ENCODE measurements at places on chromosomes 11 and 22.

GRCh38 chr22:39098026-39098425 is 982 bp downstream of the APOBEC3H start:
- no peak for DNase-seq

- no peak for DNase-seq
These were observed 88.9 kb downstream of the BDNF start for GRCh38 chr11:27611390-27611789.

DNA sequence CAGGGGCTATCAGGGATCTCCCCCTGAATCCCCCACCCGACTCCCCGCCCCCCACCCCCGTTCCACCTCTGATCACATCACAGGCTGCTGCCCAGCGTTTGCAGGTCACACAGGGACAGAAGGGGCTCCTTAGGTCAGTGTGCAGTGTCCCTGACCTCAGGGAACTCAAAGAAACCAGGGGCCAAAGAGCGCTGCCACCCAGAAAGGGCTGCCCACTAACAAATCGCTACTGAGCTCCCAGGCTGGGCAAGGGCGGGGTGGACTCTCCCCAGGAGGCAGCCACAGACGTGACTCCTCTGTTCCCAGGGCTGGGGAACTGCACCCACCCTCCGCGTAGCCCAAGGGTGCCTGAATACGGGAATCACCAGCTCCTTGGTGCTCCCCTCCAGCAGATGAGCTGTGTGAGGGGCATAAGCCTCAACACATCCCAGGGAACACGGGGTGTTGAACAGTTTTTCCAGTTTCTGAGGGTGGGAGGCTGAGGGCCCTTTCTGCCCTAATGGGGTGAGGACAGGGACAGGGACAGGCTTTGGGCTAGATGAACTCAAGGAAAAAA is 9.9 kb upstream of the POLDIP3 start:
- no peak for DNase-seq

GRCh38 chr22:46240073-46240472 is 10.0 kb downstream of the CDPF1 start:
- DNase-seq = no peak

- DNase-seq = no peak
These were observed 34.1 kb downstream of the PPME1 start for GRCh38 chr11:74205181-74205580.

GRCh38 chr11:2142762-2143202 is 3.6 kb upstream of the IGF2 start:
- peak; percentile 42 for DNase-seq

DNA sequence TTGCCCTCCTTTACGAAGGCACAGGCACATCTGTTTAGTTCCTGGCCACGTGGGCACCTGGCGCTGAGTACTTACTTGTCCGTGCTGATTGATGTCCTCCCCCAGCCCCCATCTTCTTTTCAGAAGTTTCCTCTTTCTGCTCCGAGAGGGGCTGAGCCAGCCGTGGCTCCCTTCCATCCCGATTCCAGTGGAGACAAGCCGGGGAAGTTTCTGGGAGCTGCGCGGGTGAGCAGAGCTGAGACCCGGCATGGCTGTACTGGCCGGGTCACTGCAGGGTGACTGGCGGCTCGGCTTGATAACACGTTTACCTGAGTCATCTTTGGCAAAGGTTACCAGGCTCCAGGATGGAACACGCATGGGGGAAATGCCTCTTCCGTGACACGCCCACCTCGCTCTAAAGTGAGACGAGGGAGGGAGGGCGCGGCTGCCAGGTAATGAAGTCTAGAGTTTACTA is 45.4 kb upstream of the ATXN10 start:
- no peak for DNase-seq

GRCh38 chr11:120590472-120590871 is 78.9 kb downstream of the GRIK4 start:
- peak; percentile 17 for DNase-seq

DNA sequence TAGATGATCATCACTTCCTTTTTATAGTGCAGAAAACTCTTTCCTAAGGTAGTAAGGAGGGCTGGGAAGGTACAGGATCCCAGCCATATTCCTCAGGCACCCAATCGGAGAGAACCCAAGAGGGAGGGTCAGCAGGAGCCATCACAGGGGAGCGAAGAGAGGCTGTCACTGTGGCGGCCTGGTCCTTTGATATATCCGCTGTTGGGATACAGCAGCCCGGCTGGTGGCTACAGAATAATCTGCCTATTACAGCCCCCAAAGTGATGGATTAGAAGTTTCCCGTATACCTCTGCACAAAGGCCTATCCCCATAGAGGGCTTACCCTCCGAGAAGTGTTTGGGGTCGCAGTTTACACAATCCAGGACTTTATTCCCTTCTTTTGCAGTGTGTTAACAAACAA is 48.5 kb downstream of the OR4D9 start:
- no peak for DNase-seq

GRCh38 chr11:2609345-2609744 is 90.4 kb downstream of the KCNQ1OT1 start:
- DNase-seq = no peak

DNA sequence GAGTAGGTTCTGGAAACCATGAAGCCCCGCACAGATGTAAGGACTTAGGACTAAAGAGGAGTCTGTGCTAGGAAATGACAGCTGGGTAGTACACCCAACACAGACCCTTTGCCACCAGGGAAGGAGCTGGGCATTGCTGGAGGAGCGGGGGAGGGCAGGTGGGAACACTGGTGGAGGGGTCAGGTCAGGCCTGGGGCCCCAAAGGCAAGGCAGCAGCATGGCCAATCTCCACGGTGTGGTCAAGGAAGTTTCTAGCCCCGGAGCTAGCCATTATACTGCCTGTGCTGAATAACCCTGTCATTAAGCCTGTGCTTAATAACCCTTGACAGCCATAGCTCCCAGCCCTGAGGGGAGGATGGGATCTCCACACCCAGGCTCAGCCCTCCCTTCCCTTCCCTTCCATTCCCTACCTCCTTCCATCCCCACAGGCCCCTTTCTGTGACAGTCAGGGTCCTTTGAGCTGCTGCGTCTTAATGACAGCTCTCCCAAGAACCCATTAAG is 2.1 kb downstream of the TMPRSS4 start:
- DNase-seq = no peak

GRCh38 chr11:34570584-34570983 is 50.3 kb upstream of the EHF start:
- DNase-seq = peak; percentile 47

DNA sequence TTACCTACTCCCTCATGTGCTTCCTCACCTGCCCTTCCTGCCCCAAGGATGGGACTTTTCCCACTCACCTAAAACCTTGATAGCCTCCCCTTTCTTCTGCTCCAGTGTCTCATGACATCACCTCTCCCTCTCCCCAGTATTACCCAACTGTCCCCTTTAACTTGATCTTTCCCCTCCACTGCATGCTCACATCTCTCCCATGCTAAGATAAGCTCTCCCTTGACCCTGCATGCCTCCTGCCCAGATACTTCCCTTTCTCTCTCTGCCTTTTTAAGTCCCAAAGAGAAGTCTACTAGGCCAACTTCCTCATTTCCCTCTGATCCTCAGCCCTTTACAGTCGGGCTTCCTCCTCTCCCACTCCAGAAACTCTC is 14.8 kb downstream of the CD3E start:
- no peak for DNase-seq

DNA sequence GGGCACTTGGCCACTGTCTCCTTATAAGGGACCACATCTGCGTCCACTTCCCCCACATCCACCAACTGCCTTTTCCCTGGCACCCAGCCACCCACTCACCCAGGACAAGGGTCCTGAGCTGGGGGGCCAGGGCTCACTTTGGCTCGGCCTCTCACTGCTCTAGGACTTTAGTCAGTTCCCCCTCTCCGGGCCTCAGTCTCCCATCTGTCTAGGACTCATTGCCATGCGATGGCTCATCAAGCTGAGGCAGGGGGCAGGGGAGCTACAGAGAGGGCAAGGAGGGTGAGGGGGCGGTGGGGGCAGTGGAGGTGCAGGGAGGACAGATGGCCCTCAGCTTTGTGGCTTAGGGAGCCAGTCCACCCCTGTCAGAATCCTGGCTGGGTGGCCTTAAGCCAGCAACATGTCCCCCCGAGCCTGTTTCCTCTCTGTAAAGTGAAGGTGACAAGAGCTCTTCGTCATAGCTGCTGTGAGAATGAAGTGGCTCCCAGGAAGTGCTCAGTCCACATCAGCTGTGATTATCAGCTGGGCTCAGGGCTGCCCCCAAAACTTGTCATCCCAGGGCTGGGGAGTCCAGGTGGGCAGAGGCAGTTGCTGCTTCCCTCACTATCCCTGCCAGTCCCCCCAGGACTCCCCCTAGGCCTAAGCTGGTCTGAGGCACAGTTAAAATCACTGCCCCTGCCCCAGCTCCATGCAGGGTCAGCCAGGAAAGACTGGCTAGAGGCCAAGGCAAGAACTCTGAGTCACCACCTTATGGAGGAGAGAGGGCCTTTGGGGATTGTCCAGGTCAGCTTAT is 14.9 kb downstream of the RAC2 start:
- peak; percentile 89 for DNase-seq

GRCh38 chr22:43905681-43906080 is 13.9 kb upstream of the PNPLA5 start:
- no peak for DNase-seq

GRCh38 chr11:55658608-55659007 is 3.4 kb upstream of the OR4C6 start:
- no peak for DNase-seq

DNA sequence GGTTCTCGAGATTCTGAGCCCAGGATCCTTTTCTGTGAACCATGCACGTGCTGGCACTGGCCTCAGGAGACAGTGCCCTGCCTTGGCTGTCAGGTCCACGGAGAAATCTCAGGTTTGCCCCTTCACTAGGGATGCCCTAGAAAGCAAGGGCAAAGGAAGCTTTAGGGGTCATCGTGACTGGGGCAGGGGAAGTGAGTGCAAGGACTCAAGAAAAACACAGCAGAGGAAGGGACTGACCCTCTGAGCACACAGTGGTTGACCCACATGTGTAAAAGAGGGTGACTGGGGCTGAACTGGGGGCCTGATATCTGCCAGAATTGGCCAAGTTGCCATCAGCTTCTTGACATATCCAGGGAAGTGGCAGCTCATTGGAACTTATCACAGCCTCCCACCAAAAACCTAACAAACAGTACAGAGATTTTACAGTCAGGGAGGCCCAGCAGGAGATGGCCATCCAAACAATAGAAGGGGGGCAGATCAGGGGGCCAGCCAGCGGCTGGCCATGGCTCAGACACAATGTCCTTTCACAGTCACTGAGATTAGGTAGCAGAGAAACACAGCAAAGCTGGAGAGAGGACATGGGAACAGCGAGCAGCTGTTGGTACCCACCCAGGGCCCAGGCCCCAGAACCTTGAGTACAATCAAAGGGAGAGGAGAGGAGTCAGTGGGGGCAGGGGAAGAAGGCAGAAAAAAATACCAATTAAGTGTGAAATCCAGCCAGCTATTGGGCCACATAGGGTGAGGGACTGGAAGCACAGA is 4.4 kb downstream of the TMEM121B start:
- DNase-seq = no peak

DNA sequence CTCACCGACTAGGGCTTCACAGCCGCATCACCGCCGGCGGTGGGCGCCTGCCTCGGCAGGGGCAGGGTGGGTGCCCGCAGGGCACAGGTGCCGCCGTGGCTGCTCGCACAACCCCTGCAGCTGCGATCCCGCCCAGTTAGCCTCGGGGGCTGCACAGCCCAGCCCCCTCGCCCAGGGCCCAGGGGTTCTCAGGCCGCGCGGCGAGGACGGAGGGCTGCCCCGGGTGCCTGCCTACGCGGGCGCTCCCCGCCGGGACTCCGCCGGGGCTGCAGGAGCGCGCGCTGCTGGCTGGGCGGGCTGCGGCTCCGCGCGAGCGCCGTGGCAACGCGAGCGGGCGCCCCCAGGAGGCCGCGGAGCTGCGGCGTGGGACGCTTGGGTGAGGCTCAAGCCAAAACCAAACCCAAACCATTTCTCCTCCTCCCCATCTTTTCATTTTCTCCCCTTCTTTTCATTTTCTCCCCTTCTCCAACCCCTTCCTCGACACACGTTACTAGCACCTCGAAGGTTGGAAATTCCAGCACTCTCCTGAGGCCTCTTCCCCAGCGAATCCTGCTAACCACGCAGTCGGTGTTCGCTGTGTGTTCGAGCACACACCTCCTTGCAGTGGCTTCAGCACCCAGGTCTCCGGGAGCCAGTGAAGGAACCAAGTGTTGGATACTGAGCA is at the start of gene MICAL3:
Gene MICAL3, minus strand, starts transcription at position 286 of the 664 bp plus-strand sequence. CDS start 117,749 bp downstream, outside the sequence.
- DNase-seq = peak; percentile 53

DNA sequence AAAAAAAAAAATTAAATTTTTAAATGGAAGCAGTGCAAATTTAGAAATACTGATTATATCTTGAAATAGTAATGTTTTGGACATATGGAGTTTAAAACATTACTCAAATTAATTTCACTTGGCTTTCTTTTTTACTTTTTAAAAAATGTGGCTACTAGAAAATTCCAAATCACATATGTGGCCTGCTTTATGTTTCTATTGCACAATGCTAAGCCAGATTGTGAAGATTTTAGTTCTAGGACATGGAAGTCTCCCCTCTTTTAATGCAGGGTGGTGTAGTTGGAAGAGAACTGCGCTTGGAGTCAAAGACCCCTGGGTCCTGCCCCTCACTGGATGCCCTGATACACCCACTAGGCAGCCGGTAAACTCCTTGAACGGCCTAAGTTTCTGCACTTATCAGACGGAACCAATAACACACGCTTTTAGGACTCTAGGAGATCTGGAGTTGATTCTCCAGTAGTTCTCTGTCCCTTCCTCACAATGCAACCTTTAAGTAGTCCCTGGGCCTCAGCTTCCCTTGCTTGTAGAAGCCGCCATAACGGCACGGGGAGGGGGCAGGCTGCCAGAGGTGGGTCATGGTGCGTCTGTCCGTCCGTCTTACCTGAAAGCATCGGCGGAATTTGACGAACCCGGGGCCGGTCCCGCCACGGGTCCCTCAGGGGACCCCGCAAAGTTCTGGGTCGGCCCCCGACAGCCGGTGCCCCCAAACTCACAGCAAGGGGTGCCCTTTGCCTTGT is 505 bp downstream of the FAM227A start:
- peak; percentile 12 for DNase-seq

DNA sequence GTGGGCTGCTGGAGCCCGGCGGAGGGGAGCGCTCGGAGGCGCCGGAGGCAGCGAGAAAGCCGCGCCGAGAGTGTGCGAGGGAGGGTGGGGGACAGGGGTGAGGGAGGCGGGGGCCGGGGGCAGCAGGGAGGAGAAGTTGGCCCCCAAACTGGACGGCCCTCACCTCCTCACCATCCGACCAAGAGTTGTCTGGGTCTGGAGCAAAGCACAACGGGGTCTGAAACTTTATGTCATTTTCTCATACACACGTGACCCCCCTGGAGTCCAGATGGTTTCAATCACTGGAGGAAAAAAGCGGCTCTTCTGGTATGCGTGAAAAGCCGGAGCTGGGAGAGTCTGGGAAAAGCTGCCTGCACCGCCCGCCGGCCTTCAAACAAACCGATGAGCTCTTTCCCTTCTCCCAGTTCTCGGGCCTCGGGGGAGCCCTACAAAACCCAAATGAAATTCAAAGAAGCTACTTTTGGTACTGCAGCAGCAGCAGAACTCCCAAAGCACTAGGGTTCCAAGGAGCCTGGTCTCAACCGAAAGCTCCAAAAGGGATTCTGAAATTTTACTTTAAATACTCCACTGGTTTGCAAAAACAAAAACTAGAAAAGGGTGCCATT is 39.7 kb upstream of the AKIP1 start:
- peak; percentile 94 for DNase-seq

- DNase-seq = no peak
These were observed 33.7 kb downstream of the CTTN start for GRCh38 chr11:70432065-70432464.

- DNase-seq = no peak
These were observed 112.7 kb downstream of the ZBTB16 start for GRCh38 chr11:114172055-114172861.

- peak; percentile 35 for DNase-seq
These were observed 123.6 kb downstream of the ABTB2 start for GRCh38 chr11:34234086-34234740.

Data from fibroblast of mammary gland (primary cell).